ENCODE measurements at places on chromosomes 11 and 22.

GRCh38 chr11:111978028-111978771, 41.1 kb downstream of the DIXDC1 start:
- no peak for DNase-seq

- DNase-seq: no peak
Observed at GRCh38 chr22:40567106-40567505, 69.4 kb downstream of the MRTFA start.

DNA sequence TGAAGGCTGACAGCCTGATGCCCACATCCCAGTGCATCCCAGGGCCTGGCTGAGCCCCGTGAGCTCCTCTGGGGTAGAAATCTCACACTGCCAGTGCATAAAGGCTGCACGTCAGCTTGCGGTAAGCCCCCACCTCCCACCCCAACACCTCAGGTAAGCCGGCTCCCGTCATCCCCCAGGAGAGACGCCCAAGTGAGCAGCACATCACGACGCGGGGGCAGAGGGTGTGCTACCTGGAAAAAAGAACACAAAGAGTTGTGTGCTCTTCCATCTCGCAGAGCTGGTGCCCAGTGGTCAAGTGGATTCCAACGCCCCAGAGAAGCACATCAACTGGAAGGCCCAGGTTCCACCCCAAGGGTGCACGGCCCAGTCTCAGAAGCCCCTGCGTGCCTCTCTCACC, 50.0 kb downstream of the IGSF9B start:
- DNase-seq: no peak

GRCh38 chr11:22431106-22431505, 92.9 kb downstream of the SLC17A6 start:
- DNase-seq: no peak

- DNase-seq: no peak
Observed at GRCh38 chr11:127034973-127035372, 34.4 kb upstream of the KIRREL3 start.

DNA sequence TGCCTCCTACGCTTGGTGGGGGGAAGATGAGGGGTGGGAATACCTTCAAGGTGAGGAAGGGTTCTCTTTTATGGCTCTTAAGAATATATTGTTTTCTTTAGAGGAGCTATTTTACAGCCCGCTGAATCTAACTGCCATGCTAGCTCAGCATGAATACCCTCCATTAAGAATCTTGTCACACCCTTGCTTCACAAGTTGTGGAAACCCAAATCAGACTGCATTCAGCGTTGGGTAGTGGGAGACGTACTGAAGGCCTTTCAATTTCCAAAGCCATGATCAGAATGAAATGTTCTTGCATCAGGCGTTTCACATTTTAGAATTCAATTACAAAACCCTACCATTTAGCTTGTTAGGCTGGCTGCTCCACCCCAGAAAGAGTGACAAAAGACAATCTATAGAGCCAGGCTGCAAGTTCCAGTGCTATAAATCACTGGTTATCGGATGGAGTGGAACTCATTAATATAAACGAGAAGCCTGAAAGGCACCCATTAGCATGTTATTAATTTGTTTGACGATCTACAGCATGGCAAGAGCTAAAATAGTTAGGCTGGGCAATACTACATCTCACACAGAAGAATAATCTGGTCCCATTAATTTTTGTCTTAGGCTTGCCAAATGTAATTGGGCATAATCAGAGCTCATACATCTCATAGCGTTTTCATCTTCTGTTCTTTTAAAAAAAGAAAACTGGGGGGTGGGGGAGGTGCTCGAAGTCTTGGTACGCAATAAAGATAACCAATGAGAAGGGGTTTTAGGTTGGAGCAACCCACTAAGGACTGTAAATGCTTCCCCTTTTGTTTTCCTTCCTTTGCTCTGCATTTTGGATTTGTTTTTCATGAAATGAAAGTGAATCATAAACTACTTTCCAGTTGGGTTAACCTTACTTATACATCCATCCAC, 57.5 kb downstream of the ABTB2 start:
- no peak for DNase-seq

DNA sequence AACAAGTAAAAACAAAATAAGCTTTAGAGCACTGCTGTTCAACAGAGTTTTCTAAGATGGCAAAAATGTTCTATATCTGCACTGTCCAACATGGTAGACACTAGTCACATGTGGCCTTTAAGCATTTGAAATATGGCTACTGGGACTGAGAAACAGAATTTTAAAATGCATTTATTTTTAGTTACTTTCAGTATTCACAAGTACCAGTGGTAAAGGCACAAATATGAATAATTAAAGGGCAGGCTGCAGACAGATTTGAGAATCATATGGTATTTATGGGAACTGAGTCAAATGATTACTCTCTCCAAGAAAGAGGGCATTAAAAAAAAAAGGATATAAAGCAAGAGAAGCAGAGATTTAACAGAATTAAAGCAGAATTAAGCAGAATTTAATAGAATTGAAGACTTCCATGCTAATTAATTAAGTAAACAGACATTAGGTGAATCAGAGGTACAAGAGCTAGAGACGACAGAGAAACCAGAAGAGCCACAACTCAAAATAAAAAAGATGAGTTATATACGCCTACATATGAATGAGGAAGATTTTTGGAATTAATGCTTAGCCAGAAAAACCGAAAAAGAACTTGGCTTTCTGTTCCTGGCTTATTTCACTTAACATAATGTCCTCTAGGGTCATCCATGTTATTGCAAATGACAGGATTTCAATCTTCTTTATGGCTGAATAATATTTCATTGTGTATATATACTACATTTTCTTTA, 160.4 kb downstream of the ATG16L2 start:
- DNase-seq: no peak

DNA sequence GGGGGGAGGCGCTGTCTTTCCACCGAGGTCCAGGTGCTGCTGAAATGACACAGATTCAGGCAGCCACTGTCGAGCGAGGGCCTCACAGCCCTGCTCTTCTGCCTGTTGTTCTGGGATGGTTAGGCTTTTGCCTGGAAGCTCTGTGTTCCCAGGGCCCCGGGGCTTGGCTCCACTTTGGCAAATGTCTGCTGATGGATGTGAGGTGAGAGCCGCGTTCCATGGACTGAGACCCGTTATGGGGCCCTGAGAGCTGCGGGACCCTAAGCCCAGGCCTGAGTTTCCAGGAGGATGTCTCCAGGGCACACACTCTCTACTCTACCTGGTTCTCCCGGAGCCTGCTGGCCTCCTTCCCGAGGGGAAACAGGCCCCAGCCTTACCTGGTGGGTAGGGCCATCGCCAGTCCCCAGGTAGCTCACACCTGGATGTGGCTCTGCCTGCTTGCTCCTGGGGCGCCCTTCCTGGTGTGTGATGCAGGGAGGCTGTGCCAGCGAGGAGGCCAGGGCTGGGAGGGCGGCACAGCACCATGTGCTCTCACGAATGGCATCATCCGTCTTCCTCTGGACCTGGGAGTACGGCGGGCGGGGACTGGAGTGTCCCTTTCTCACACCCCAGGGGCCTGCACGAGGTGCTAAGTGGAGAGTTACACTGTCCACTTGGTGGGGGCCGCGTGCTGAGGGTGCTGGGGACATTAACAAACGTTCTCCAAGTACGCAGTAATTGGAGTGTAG, 435.5 kb downstream of the TBC1D22A start:
- DNase-seq: no peak

DNA sequence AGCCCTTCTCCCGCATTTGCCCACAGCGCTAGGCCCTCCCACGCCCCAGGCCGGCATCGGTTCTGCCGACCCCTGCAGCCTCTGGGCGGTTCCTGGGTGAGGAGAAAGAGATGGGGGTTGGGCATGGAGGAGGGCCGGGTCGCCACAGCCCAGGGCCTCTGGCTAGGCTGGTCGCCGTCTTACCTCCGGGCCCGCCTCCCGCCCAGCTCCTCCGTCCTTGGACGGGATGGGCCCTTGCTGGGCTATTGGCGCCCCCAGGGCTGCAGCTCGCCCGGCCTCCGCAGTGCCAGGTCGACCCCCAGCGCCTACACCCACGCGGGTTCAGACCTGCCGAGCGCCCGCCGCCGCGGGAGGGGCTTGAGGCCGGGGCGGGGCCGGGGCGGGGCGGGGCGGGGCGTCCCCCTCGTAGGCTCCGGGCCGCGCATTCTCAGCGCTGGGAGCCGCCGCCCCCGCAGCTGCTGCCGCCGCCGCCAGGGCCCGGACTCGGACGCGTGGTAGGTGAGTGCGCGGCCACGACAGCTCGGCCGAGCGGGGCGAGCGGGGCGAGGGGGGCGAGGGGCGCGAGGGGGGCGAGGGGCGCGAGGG, at the start of gene CD151:
Gene CD151, plus strand, starts transcription at position 424 of the 585 bp plus-strand sequence. CDS start 3,118 bp downstream, outside the sequence.
- DNase-seq: no peak

GRCh38 chr11:120089036-120090001, 48.6 kb downstream of the TRIM29 start:
- no peak for DNase-seq

DNA sequence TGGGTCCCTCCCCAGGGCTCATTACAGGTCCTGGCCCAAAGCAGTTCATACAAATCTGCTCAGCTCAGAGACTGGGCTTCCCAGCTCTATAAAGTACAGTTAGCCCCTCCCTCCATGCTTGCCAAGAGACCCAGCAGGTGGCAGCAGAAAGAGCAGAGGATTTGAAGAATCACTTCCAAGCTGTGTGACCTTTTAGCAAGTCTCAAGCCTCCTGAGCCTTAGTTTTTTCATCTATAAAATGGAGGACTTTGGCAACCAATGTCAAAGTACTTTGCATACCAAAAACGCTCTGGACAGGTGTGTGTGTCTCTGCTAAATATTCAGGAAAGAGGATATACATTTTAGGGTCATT, 26.6 kb downstream of the RELT start:
- no peak for DNase-seq

DNA sequence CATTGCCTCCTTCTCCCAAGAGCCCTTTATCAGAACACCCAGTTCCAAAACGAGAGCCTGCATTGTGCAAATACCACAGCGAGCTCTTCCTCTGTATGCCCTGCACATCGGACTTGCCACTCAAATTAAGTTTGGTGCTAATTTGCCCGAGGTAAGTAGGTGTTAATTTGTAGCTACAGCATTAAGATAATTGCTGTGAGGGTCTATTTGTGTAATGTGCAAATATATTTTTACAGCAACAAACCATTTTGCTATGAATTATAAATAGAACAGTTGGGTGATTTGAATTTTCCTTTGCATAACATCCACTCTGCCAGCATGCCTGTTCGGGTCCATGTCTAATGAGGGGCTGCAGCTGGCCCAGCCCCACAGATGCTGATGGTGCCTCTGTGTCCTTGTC, 8.1 kb downstream of the ARHGAP8 start:
- DNase-seq: no peak

DNA sequence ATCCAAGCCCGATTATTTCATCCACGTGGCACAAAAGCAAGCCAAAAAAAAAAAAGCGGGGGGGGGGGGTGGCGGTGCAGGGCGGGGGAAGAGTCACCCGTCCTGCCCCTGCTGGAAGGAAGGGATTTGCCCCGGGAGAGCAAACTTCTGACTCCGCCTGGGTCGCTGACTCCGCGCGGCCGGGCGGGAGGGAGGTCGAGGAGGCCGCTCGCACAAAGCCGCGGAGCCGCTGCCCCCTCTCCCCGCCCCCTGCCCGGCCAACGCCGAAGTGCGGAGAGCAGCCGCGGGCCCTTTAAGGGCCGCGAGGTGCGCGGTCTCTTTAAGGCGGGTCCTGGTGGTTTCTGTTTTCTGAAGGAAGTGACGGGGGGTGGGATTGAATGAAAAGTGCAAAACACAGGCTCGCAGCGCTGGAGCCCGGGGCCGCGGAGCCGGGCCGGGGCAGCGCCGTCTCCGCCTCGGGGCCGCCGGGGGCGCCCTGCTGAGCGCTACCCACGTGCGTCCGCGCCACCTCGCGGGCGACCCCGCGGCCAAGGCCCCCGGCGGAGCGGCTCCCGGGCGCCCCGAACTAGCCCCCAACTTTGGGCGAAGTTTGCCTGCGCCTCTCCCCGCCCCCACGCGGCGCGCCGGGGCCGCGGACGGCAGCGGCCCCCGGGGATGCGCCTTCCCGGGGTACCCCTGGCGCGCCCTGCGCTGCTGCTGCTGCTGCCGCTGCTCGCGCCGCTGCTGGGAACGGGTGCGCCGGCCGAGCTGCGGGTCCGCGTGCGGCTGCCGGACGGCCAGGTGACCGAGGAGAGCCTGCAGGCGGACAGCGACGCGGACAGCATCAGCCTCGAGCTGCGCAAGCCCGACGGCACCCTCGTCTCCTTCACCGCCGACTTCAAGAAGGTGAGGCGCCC, at the start of gene OAF:
Gene OAF, plus strand, starts transcription at position 407 of the 896 bp plus-strand sequence. Its CDS starts 248 bp downstream, at position 655.
- peak; percentile 89 for DNase-seq

GRCh38 chr11:128246364-128246801, 341.0 kb downstream of the ETS1 start:
- no peak for DNase-seq

DNA sequence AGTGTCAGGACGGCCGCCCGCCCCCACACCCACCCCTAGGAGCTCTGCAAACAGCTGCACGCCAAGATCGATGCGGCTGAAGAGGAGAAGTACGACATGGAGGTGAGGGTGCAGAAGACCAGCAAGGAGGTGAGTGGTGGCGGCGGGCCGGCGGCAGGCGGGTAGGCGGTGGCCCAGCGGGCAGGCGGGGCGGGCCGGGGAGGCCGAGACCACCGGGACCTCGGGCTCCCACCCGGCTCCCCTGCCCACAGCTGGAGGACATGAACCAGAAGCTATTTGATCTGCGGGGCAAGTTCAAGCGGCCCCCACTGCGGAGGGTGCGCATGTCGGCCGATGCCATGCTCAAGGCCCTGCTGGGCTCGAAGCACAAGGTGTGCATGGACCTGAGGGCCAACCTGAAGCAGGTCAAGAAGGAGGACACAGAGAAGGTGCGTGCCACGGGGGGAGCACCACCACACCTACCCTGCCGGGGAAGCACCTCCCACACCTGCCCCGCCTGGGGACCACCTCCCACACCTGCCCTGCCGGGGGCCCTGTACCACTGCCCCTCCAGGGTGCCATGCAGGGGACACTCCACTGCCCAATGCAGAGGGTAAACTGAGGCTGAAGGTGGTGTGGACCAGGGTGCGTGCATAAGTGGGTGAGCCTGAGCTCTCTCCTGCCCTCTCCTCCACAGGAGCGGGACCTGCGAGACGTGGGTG, 2.1 kb downstream of the TNNI2 start:
- no peak for DNase-seq

- no peak for DNase-seq
Observed at GRCh38 chr11:65419772-65420481, 2.7 kb upstream of the NEAT1 start.

GRCh38 chr11:67317888-67318555, 14.7 kb downstream of the SSH3 start:
- no peak for DNase-seq

- DNase-seq: no peak
Observed at GRCh38 chr11:126484266-126484665, 128.8 kb downstream of the ST3GAL4 start.

DNA sequence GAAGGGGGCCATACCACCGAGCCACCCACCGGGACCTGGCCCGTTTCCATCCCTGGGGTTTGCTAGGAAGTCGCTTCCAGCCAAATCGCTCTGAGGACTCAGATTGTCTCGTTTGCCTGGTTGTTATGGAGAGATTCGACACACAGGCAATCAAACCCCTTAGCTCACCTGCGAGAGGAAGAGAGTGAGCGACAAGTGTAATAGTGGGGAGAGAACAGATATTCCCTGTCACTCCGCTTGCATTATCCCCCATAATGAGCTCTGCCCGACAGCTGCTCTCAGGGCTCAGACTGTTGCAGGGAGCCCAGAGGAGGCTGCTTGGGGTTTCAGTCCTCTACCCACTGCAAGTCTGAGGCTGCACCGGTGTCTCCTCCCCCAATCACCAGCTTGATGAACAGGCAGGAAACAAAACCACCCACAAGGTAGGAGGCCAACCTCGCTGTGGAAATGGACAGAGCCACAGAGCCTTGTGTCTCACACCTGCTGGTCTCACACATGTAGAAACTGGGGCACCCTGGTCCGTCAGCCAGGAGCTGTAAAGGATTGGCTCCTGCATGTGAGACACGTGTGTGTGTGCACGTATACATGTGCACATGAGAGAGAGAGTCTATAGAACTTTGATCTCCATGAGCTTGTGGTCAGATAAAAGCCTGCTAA, 351.1 kb downstream of the BUD13 start:
- DNase-seq: no peak

GRCh38 chr11:72001834-72002591, 3.3 kb downstream of the IL18BP start:
- no peak for DNase-seq

Data from GM12891 (cell line).